A549 treated with CORT108297 at 1 μM for 4 hours (cell line): ENCODE measurements at places on chromosomes 11 and 22. TPM values are rescaled to one million over a fixed set of nuclear protein-coding genes. Genes with fewer than 3 reads are reported as not detected.

Gene SLC35E4
- total RNA-seq = 5.3 to 8.0 TPM (median 7.0 TPM) in 5 replicates

Gene MMP27
- not detected in 5 replicates for total RNA-seq

Gene TSSK2
- not detected in 5 replicates for total RNA-seq

Gene INPP5J
- total RNA-seq = 0.50 to 0.78 TPM (median 0.72 TPM) in 5 replicates

Gene FGF4
- total RNA-seq = not detected in 5 replicates

Gene CASP1
- 0.13 to 0.52 TPM (median 0.32 TPM) in 4 of 5 replicates, not detected in the other for total RNA-seq

Gene PRR5
- 12.2 to 20.9 TPM (median 20.2 TPM) in 5 replicates for total RNA-seq

Gene MIAT
- 0.24 to 0.48 TPM (median 0.29 TPM) in 5 replicates for total RNA-seq

Gene MS4A3
- total RNA-seq = not detected in 5 replicates

Gene OR51B2
- total RNA-seq = not detected in 5 replicates

Gene ATP5MG
- 163 to 210 TPM (median 186 TPM) in 5 replicates for total RNA-seq
